ENCODE measurements at places on chromosomes 5 and 9.

GRCh38 chr5:179974246-179974945 lies 66.7 kb upstream of the TBC1D9B start:
- H3K4me1 ChIP-seq: no peaks in the 10 kb centered on the region
- H3K27ac ChIP-seq: no peak overlapping the region
- H3K4me3 ChIP-seq: no peak overlapping the region
- H3K27me3 ChIP-seq: no peaks in the 10 kb centered on the region
- DNase-seq: no peak
- no peaks in the 10 kb centered on the region for H3K36me3 ChIP-seq

DNA sequence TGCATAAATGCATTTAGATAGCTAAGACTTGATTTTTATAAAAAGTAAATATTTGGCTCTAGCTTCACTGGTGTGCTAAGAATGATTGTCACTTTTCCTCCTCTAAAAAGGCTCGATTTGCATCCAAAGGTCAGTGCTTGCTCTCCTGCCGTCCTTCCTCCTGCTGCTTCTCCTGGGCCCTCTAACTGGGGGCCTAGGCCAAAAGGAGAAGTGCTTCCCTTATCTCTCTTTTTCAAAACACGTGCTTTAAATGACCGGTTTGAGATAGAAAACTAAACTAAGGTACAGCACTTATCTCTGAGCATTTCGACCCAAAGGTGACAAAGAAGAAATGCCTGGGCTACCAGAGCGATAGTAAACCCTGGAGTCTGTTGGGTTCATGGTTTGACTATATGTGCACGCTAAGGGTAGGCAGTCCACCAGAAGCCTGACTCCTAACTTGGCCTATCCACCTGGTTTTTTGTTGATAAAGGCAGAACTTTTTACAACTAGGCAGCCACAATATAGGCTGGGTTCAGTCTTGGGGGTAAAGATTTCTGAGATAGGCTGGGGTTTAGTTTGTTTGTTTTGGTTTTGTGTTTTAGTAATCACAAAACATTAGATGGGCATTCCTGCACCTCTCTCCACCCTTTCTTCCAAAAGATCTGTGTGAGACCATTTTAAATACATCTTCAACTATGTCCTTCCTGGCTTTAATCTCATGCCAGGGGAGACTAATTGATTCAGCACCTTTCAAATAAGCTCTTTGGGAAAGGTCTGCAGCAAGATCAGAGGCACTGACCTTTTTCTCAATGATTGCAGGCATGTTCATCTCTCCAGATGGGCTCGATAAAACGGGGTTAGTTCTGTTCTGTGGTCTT lies 3.8 kb downstream of the NR2F1-AS1 start:
- peaks cover 23% of the 10 kb centered on the region for H3K36me3 ChIP-seq
- H3K27me3 ChIP-seq: no peaks in the 10 kb centered on the region
- no peak overlapping the region for H3K27ac ChIP-seq

GRCh38 chr5:91070761-91071550 lies 312.2 kb downstream of the ARRDC3 start:
- no peaks in the 10 kb centered on the region for H3K27me3 ChIP-seq
- H3K4me3 ChIP-seq: no peak overlapping the region
- no peak overlapping the region for H3K27ac ChIP-seq
- DNase-seq: no peak
- peaks cover 14% of the 10 kb centered on the region for H3K4me1 ChIP-seq
- H3K36me3 ChIP-seq: no peaks in the 10 kb centered on the region

DNA sequence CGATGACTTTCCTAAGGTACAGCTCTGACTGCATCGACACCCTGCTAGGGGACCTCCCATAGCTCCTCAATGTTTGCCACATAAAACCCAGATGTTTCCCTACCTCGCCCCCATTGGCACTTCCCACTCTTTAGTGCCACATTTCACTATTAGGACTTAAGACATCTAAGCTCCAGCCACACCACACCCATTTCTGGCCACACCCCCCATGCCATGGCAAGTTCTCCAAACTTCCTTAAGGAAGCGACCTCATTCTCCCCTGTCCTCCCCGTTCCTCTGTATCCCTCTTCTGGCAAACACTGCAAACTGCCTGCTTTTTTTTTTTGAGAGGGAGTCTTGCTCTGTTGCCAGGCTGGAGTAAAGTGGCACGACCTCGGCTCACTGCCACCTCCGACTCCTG lies 62.9 kb downstream of the USP20 start:
- no peaks in the 10 kb centered on the region for H3K4me1 ChIP-seq
- no peaks in the 10 kb centered on the region for H3K27me3 ChIP-seq
- peaks cover 8% of the 10 kb centered on the region for H3K36me3 ChIP-seq
- H3K4me3 ChIP-seq: no peak overlapping the region
- H3K27ac ChIP-seq: no peak overlapping the region

Measured in PC-3 (cell line).